A549 treated with RU486 at 1 μM for 4 hours (cell line): ENCODE measurements at places on chromosomes 3 and 15. TPM values are rescaled to one million over a fixed set of nuclear protein-coding genes. Genes with fewer than 3 reads are reported as not detected.

The ARPIN gene
- total RNA-seq: 8.9 to 12.6 TPM (median 12.2 TPM) in 5 replicates

The TCTA gene
- total RNA-seq: 20.2 to 25.5 TPM (median 23.4 TPM) in 5 replicates

The ROPN1 gene
- not detected in 5 replicates for total RNA-seq

The ITIH1 gene
- not detected in 5 replicates for total RNA-seq

The NR1I2 gene
- not detected in 5 replicates for total RNA-seq

The MNS1 gene
- total RNA-seq: 2.1 to 4.3 TPM (median 3.2 TPM) in 5 replicates

The SH3GL3 gene
- total RNA-seq: 0.46 to 0.96 TPM (median 0.57 TPM) in 5 replicates

The EXD1 gene
- total RNA-seq: not detected in 5 replicates

The ASB14 gene
- total RNA-seq: not detected in 5 replicates
